ENCODE measurements at places on chromosomes 11 and 22.

- no peak for DNase-seq
These were observed 46.6 kb downstream of the SGSM3 start for GRCh38 chr22:40417041-40417440.

DNA sequence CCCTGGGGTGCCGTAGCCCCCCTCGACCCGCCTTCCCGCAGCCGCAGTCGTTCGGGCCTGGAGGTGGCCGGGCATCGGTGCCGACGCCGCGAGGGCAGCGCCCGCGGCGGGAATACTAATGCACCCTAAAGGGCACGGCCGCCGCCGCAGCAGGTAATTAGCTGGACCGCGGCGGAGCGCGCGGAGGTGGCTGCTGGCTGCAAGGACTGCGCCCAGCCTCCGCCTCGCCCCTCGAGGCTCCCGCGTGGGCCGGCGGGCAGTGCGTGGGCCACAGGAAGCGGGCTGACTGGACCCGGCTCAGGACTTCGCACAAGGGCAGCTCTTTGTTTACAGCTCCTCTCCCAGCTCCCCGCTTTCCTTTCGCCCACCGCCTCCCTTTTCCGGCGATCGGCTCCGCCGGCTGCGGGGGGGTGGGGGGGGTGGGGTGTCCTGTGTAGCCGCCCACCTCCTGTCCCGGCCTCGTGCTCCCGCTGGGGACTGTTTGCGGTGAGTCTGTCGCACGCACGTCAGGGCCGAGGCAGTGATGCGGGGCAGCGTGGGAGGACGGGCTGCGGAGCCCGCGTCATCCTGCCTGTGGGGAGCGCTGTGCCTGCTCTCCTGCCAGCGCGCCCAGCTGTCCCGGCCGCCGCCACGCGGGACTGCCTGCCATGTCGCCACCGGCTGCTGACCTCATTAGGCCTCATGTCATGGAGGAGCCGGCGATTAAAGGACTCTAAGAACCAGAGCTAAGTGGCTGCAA is 53.2 kb downstream of the GRIK4 start:
- no peak for DNase-seq

GRCh38 chr11:128555606-128556005 is 31.8 kb downstream of the ETS1 start:
- DNase-seq: no peak

GRCh38 chr22:47337161-47337621 is 574.7 kb downstream of the TBC1D22A start:
- no peak for DNase-seq

- DNase-seq: no peak
These were observed 105.0 kb downstream of the FAT3 start for GRCh38 chr11:92329646-92330045.

- no peak for DNase-seq
These were observed 12.0 kb upstream of the MMP13 start for GRCh38 chr11:102967497-102967896.

DNA sequence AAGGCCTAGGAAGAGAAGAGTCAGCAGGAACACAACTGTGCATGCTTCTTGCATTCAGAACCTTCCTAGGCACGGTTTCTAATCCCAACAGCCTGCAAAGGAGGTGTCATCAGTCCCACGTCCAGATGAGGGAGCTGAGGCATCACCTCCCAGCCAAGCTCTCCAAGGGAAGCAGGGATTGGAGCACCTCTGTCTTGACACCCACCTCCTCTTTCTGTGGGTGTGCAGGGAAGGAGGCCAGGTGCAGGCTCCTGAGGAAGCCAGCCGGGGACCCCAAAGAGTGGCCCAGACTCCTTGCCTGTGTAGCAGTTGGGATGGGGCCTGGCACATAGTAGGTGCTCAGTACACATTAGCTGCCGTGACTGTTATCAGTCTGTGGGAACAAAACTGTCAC is 2.0 kb downstream of the PNPLA5 start:
- no peak for DNase-seq

DNA sequence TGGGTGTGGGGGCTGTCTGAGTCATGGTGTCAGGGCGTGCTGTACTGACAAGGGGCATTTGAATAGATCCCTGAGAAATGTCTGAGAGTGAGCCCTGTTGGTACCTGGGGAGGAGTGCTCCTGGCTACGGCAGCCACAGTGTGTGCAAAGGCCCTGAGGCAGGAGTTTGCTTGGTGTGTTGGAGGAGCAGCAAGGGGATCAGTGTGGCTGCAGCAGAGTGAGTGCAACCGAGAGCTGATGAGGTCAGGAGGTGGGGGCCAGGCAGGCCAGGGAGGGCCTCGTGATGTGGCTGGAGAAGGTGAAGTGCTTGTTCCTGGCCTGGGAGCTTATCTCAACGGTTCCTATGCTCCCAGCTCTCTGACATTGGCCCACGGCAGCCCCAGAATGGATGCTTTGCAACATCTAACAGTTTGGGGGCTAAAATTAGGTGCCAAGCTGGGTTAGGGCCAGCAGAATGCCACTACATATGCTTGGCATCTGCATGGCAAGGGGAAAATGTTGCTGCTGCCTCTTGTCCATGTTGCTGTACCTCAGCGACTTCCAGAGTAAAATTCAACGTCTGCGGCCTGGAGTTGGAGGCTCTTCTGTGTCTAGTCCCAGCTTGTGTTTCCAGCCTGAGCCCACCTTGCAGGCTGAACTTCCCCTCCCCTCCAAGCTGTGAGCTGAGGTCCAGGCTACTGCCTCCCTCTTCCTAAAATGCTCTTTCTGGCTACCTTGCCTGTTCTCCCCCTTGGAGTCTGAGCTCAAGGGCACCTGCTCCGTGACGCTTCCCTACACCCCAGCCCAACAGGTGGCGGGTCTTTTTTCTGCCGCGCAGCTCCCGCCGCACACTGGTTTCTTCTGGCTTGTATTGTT is 48.2 kb upstream of the MYEOV start:
- DNase-seq: no peak

GRCh38 chr11:48036011-48036410 is 55.7 kb downstream of the PTPRJ start:
- DNase-seq: no peak

GRCh38 chr22:22666307-22667091 is 22.1 kb downstream of the GGTLC2 start:
- peak; percentile 7 for DNase-seq

- no peak for DNase-seq
These were observed 717 bp upstream of the SLC7A4 start for GRCh38 chr22:21032868-21033688.

DNA sequence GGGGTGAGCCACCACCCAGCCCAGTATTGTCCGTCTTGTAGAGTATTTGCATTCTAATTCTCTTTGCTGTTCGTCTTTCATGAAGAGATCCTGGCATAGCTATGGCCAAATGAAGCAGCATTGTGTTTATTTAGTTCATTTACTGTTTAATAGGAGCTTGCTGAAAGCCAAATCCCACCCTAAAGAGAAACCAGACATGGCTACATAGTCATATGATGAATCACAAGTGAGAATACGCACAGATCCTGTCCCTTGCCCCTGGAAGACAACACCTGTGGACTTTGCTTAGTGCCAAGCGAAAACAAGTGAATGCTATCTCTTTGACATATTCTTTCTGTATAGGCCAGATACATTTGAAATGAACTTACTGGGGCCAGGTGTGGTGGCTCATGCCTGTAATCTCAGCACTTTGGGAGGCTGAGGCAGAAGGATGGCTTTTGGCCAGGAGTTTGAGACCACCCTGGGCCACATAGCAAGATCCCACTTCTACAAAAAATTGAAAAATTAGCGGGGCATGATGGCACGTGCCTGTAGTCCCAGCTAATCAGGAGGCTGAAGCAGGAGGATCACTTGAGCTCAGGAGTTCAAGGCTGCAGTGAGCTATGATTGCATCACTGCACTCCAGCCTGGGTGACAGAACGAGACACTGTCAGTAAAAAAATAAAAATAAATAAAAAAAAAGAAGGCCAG is 5.1 kb upstream of the ARFGAP3 start:
- DNase-seq: no peak

- no peak for DNase-seq
These were observed 10.4 kb upstream of the ANO1 start for GRCh38 chr11:70067591-70068341.

DNA sequence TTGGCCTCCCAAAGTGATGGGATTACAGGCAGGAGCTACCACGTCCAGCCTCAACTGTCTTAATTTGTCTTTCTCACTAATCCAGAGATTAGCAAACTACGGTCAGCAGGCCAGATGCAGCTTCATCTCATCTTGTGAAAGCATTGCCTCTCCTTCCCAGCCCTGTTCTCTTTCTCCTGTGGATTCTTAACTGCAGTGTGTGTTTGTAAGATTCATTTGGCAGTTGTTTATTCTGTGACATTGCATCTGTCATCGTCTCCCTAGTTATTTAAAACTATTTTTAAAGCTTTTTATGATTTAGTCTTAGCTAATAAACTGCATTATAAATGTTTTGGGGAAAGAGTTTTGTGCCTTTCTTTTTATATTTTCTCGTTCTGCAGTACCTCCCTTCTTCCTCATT is 29.2 kb downstream of the RNF169 start:
- no peak for DNase-seq

- no peak for DNase-seq
These were observed 17.8 kb upstream of the CCDC179 start for GRCh38 chr11:22878039-22878438.

- DNase-seq: no peak
These were observed 98.3 kb downstream of the EMSY start for GRCh38 chr11:76543006-76543703.

- no peak for DNase-seq
These were observed 1.0 kb upstream of the EPS8L2 start for GRCh38 chr11:704781-705645.

Data from Kasumi-1 (cell line).